ENCODE measurements at places on chromosomes 3 and 15. TPM values are rescaled to one million over a fixed set of nuclear protein-coding genes. Genes with fewer than 3 reads are reported as not detected.

CHRM5 gene
- total RNA-seq, result not detected

GRCh38 chr15:25527118-25527517 is 88.3 kb upstream of the UBE3A start:
- no peaks in the 10 kb centered on the region for H3K27me3 ChIP-seq
- no peaks in the 10 kb centered on the region for H3K36me3 ChIP-seq

GRCh38 chr15:40136470-40137302 is 24.2 kb upstream of the BUB1B start:
- H3K27me3 ChIP-seq, result peaks cover under 1% of the 10 kb centered on the region
- no peak overlapping the region for H3K27ac ChIP-seq
- no peaks in the 10 kb centered on the region for H3K36me3 ChIP-seq
- no peak for DNase-seq

DNA sequence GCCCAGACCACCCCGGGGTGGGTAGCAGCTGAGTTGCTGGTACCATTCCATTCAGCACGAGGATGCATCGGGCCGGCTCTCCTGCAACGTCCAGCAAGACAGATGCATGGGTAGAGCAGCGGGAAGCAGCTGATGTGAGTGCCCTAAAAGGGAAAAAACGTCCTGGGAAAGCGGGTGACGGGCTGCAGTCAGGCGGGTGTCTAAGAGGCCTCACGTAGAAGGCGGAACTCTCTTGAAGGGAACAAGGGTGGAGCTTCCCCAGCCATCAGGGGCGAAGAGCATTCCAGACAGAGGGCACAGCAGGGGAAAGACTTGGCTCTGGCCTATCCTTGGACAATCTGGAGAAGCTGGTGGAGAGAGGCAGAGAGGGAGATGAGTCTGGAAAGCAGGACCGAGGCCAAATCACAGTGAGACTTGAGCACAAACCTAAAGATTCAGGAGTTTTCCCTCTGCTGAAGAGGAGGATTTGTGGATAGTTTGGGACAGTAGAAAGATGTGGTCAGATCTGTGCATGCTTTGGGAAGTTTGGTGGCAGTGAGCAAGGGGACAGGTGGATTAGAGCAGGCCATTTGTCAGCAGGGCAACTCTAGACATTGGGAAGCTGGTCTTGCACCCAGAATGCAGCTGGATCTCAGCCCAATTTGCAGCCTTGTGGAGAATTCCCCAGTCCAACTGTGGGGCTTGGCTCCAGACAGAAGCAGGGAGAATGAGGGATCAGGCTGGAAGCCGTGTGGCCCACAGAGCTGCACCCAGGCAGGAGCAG is 70.7 kb downstream of the SEMA5B start:
- no peak overlapping the region for H3K27ac ChIP-seq
- H3K4me3 ChIP-seq, result no peak overlapping the region
- DNase-seq, result no peak
- H3K36me3 ChIP-seq, result no peaks in the 10 kb centered on the region
- H3K4me1 ChIP-seq, result no peaks in the 10 kb centered on the region
- H3K27me3 ChIP-seq, result peaks cover 22% of the 10 kb centered on the region

SEMA3G gene
- total RNA-seq, result 0.18 TPM

PRTG gene
- total RNA-seq, result not detected

DNA sequence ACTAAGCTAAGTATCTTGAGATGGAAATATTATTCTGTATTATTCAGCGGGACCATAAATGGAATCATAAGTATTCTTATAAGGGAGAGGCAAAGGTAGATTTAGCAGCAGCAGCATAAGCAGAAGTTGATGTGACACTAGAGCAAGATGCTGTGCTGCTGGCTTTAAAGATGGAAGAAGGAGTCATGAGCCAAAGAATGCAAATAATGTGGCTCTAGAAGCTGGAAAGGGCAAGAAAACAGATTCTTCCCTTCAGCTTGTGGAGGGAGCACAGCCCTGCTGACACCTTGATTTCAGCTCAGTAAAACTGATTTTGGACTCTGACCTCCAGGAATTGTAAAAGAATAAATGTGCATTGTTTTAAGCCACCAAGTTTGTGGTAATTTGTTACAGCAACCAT is 144.2 kb upstream of the ANKRD28 start:
- no peaks in the 10 kb centered on the region for H3K4me1 ChIP-seq
- peaks cover 2% of the 10 kb centered on the region for H3K27me3 ChIP-seq
- no peak overlapping the region for H3K27ac ChIP-seq

- H3K4me1 ChIP-seq, result no peaks in the 10 kb centered on the region
- DNase-seq, result no peak
- no peak overlapping the region for H3K27ac ChIP-seq
- no peaks in the 10 kb centered on the region for H3K27me3 ChIP-seq
Observed at GRCh38 chr15:36066757-36067156, 512.7 kb upstream of the CDIN1 start.

IL5RA gene
- not detected for total RNA-seq

MEGF11 gene
- not detected for total RNA-seq

- no peaks in the 10 kb centered on the region for H3K36me3 ChIP-seq
- no peak overlapping the region for H3K27ac ChIP-seq
- H3K4me1 ChIP-seq, result no peaks in the 10 kb centered on the region
- no peak for DNase-seq
- H3K4me3 ChIP-seq, result no peak overlapping the region
Observed at GRCh38 chr3:64903006-64903405, 215.2 kb upstream of the ADAMTS9 start.

DNA sequence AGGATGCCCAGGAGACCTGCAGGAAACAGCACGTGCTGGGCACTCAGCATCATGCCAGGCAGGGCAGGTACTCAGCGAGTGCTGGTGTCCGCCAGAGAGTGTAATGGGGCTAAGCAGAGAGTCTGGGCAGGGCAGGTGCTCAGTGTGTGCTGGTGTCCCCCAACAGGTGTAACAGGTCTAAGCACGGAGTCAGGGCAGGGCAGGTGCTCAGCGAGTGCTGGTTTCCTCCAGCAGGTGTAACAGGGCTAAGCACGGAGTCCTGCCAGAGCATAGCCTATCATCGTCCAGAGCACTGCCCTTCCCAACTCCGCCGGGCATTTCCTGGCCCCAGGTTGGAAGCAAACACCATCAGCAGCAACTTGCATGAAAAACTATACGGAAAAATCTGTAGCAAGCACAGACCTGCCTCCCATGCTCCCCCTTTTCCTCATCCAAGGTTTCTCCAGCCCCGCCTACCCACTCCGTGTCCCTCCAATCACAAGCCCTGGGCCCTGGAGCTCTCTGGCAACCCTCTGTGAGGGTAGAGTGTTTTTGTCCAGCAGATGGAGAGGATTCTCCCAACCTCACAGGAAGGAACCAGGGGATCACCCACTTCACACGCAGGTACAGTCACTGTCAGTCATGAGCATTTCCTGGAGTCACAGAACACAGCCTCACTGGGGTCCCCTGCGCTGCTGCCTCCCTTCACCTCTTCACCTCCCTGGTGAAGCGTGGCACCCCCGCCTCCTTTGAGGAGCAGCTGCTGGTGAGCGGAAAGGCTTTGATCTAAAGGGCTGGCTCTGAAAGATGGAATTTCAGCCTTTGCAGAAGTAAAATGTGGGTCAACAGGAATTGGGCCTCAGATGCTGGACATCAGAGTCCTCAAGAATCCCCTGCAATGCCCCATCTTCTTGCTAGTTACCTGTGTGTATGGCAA is 302.5 kb downstream of the OCA2 start:
- no peaks in the 10 kb centered on the region for H3K4me1 ChIP-seq
- no peaks in the 10 kb centered on the region for H3K27me3 ChIP-seq
- DNase-seq, result no peak
- no peak overlapping the region for H3K4me3 ChIP-seq
- H3K36me3 ChIP-seq, result no peaks in the 10 kb centered on the region
- H3K27ac ChIP-seq, result no peak overlapping the region

RNU5B-1 gene
- not detected for total RNA-seq

GSK3B gene
- total RNA-seq, result 37.2 TPM

TRH gene
- total RNA-seq, result not detected

CCR9 gene
- 0.28 TPM for total RNA-seq

CACNA2D3 gene
- total RNA-seq, result not detected

- no peaks in the 10 kb centered on the region for H3K27me3 ChIP-seq
- DNase-seq, result no peak
- peaks cover 15% of the 10 kb centered on the region for H3K4me1 ChIP-seq
Observed at GRCh38 chr15:44492672-44493071, 44.3 kb upstream of the EIF3J start.

GRCh38 chr3:111998636-111999483 is at the start of gene TAGLN3:
TAGLN3 (plus strand) TSS chr3:111998922; CDS start chr3:111999423, 501 bp downstream.
- peaks cover 5% of the 10 kb centered on the region for H3K36me3 ChIP-seq
- DNase-seq, result no peak
- H3K27me3 ChIP-seq, result no peaks in the 10 kb centered on the region
- H3K4me1 ChIP-seq, result peaks cover 19% of the 10 kb centered on the region
- peak within 1 kb of the TSS; percentile 39 for H3K4me3 ChIP-seq

- H3K27me3 ChIP-seq, result peaks cover 28% of the 10 kb centered on the region
- no peak for DNase-seq
- H3K4me3 ChIP-seq, result no peak overlapping the region
- no peaks in the 10 kb centered on the region for H3K4me1 ChIP-seq
- H3K36me3 ChIP-seq, result no peaks in the 10 kb centered on the region
- H3K27ac ChIP-seq, result no peak overlapping the region
Observed at GRCh38 chr3:170802164-170803151, 67.5 kb downstream of the RPL22L1 start.

GRCh38 chr3:148158210-148158609 is 539.5 kb upstream of the AGTR1 start:
- H3K27ac ChIP-seq, result no peak overlapping the region
- no peaks in the 10 kb centered on the region for H3K4me1 ChIP-seq
- no peak for DNase-seq

DNA sequence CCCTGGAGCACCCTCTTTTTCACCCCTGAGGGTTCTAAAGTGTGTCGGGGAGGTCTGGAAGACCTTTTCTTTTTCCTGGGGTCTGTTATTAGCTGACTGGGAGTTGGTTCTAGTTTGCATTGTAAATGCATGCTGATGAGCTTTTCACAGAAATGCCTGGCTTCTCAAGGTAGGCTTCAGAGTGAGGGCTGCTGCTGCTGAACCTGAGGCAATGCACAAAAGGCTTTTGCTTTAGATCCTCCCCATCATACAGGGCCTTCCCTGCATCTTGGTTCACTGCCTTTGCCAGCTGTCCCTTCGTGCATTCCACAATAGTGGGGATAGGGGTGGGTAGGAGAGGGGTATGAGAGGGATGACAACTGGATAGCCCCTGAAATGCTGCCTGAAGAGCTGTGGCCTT is 46.6 kb downstream of the FAH start:
- H3K27ac ChIP-seq, result no peak overlapping the region
- H3K4me3 ChIP-seq, result no peak overlapping the region
- H3K27me3 ChIP-seq, result peaks cover 4% of the 10 kb centered on the region
- DNase-seq, result no peak
- H3K4me1 ChIP-seq, result no peaks in the 10 kb centered on the region
- H3K36me3 ChIP-seq, result no peaks in the 10 kb centered on the region

- H3K4me1 ChIP-seq, result no peaks in the 10 kb centered on the region
- DNase-seq, result no peak
- no peak overlapping the region for H3K4me3 ChIP-seq
Observed at GRCh38 chr3:133383741-133384140, 16.1 kb upstream of the BFSP2 start.

- no peak overlapping the region for H3K27ac ChIP-seq
- no peaks in the 10 kb centered on the region for H3K4me1 ChIP-seq
- DNase-seq, result no peak
- no peaks in the 10 kb centered on the region for H3K27me3 ChIP-seq
- H3K36me3 ChIP-seq, result no peaks in the 10 kb centered on the region
- H3K4me3 ChIP-seq, result no peak overlapping the region
Observed at GRCh38 chr3:31185062-31185357, 290.5 kb upstream of the GADL1 start.

DNA sequence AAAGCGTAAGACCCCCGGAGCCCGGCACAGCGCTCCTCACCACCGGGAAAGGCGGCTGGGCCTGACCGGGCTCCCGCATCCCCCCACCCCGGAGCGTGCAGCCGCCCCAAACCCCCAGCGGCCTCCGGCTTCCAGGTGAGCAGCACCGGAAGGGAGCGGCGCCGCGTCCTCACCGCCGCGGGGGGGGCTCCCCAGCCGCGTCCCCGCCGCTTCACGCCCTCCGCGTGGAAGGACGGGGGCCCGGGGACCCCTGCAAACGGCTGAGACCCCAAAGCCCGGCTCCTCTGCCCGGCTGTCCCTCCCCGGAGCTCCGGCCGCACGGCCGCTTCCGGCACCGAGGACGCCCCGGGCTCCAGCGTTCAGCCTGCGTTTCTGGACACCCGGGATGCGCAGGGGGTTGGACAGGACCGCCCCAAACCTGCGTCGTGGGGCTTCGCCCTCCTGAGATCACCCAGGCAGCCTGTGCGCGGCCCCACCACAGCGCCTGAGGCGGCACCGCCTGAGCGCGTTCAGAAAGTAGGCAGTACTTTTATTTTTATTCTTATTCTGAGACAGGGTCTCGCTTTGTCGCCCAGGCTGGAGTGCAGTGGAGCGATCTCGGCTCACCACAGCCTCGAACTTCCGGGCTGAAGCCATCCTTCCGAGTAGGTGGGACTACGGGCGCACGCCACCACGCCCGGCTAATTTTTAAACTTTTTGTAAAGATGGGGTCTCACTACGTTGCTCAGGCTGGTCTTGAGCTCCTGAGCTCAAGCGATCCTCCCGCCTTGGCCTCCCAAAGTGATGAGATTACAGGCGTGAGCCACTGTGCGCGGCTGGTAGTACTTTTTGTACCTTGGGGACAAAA is 51.6 kb upstream of the BLM start:
- H3K4me1 ChIP-seq, result peaks cover 60% of the 10 kb centered on the region
- DNase-seq, result peak; percentile 81
- H3K36me3 ChIP-seq, result peaks cover 37% of the 10 kb centered on the region
- H3K4me3 ChIP-seq, result peak overlapping the region; percentile 82
- H3K27me3 ChIP-seq, result peaks cover 21% of the 10 kb centered on the region

GRCh38 chr3:119018690-119019463 is 15.8 kb downstream of the IGSF11 start:
- no peak overlapping the region for H3K4me3 ChIP-seq
- no peaks in the 10 kb centered on the region for H3K27me3 ChIP-seq
- no peaks in the 10 kb centered on the region for H3K36me3 ChIP-seq
- no peak for DNase-seq

BTLA gene
- total RNA-seq, result 46.3 TPM

- H3K27me3 ChIP-seq, result no peaks in the 10 kb centered on the region
- DNase-seq, result no peak
- H3K27ac ChIP-seq, result no peak overlapping the region
- H3K36me3 ChIP-seq, result no peaks in the 10 kb centered on the region
- no peaks in the 10 kb centered on the region for H3K4me1 ChIP-seq
Observed at GRCh38 chr3:17367171-17367570, 375.3 kb downstream of the TBC1D5 start.

GNAT1 gene
- not detected for total RNA-seq

IGF2BP2 gene
- 0.40 TPM for total RNA-seq

- peaks cover 7% of the 10 kb centered on the region for H3K27me3 ChIP-seq
- no peaks in the 10 kb centered on the region for H3K36me3 ChIP-seq
- no peak overlapping the region for H3K4me3 ChIP-seq
- DNase-seq, result no peak
- no peaks in the 10 kb centered on the region for H3K4me1 ChIP-seq
Observed at GRCh38 chr3:79018671-79019136, 749.1 kb downstream of the ROBO1 start.

DNA sequence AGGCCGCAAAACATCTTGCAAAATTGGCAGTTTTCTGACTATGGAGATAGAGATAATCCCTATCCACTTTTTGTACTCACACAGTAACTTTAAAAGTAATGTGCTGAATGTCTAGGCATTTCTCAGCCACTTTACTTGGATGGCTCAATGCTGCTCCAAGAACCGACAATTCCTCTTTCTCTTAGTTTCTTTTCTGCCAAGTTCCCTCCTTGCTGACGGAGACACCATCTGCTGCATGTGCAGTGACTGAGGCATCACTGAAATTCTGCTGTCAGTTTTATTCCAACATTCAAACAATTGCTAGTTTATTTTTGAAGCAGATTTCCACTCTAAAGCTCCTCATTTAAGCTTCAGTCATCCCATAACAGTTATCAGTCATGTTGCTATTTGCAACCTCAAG is 116.0 kb upstream of the RBMS3 start:
- no peaks in the 10 kb centered on the region for H3K36me3 ChIP-seq
- no peaks in the 10 kb centered on the region for H3K27me3 ChIP-seq
- no peak overlapping the region for H3K4me3 ChIP-seq

Measured in activated CD4-positive, alpha-beta memory T cell treated with anti-CD3 and anti-CD28 coated beads, Interleukin-2, amount 10 ng/mL, durations not matched to agents 7 days and 5 days (primary cell).